Substantia nigra (tissue), 51 donors: ENCODE measurements at places on chromosomes 2 and 18.

GRCh38 chr2:106161938-106162820, 31.9 kb downstream of the UXS1 start:
- DNase-seq, result no peak

- DNase-seq, result no peak
Observed at GRCh38 chr18:63438181-63438580, 15.9 kb upstream of the VPS4B start.

- no peak for DNase-seq
Observed at GRCh38 chr2:205998583-205998982, 87.4 kb downstream of the INO80D start.

- DNase-seq, result no peak
Observed at GRCh38 chr18:8262221-8262620, 347.0 kb upstream of the RAB12 start.

GRCh38 chr18:29171892-29172755, 995.2 kb upstream of the CDH2 start:
- DNase-seq, result no peak
